ENCODE measurements at places on chromosomes 1 and 21. TPM values are rescaled to one million over a fixed set of nuclear protein-coding genes. Genes with fewer than 3 reads are reported as not detected.

The PEX19 gene
- total RNA-seq: 42.7 TPM

The C1orf94 gene
- total RNA-seq: not detected

The SPRR1B gene
- not detected for total RNA-seq

The PLA2G2D gene
- total RNA-seq: not detected

The GPR37L1 gene
- total RNA-seq: not detected

The SLC6A17 gene
- total RNA-seq: not detected

DNA sequence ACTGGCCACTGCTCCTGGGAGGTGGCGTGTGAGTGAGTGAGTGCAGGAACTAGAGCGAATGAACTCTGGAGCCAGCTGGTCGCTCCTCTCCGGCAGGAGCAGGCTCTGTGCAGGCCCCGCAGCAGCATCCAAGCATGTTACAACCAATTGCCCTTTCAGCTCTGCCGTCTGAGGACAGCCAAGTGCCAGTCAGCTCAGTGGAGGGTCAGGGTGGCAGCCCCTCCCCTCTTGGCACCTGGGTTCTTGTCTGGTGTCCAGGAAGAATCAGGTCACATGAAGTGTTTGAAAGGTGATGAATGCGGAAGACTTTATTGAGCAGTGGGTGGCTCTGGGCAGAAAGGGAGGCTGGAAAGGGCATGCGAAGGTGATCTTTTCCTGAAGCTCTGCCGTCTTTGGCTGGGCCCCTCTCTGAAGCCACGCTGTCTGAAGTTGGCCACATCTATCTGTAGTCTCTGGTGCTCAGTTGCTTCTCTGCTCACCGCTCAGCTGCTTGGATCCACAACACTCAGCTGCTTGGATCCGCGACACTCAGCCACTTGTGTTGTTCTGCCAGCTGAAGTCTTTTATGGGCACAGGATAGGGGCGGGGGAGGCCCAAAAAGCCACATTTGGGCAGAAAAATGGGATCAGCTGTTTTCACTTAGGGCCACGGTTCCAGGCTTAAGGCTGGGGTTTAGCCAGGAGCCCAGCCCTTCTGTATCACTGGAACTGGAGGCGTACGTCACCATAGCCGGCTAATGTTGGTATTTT, 139.8 kb downstream of the ADSS2 start:
- no peaks in the 10 kb centered on the region for H3K36me3 ChIP-seq
- peaks cover 5% of the 10 kb centered on the region for H3K27me3 ChIP-seq
- DNase-seq: peak; percentile 8
- no peaks in the 10 kb centered on the region for H3K4me1 ChIP-seq
- H3K4me3 ChIP-seq: no peak overlapping the region

- H3K27ac ChIP-seq: no peak overlapping the region
- H3K4me3 ChIP-seq: no peak overlapping the region
- H3K36me3 ChIP-seq: no peaks in the 10 kb centered on the region
- no peaks in the 10 kb centered on the region for H3K4me1 ChIP-seq
- H3K27me3 ChIP-seq: peaks cover 43% of the 10 kb centered on the region
Measured at GRCh38 chr1:234148816-234149215, 224.4 kb upstream of the COA6 start.

- H3K4me1 ChIP-seq: peaks cover 86% of the 10 kb centered on the region
- H3K36me3 ChIP-seq: peaks cover 34% of the 10 kb centered on the region
- peak overlapping the region; percentile 39 for H3K27ac ChIP-seq
- no peaks in the 10 kb centered on the region for H3K27me3 ChIP-seq
Measured at GRCh38 chr21:37374027-37374426, 7.5 kb downstream of the DYRK1A start.

- H3K36me3 ChIP-seq: no peaks in the 10 kb centered on the region
- H3K4me3 ChIP-seq: peak overlapping the region; percentile 78
- H3K4me1 ChIP-seq: peaks cover 11% of the 10 kb centered on the region
- H3K27me3 ChIP-seq: peaks cover 36% of the 10 kb centered on the region
- peak; percentile 78 for DNase-seq
- H3K27ac ChIP-seq: no peak overlapping the region
Measured at GRCh38 chr1:228378090-228378872, 28.4 kb downstream of the TRIM11 start.

GRCh38 chr1:64308866-64309265, 105.4 kb downstream of the UBE2U start:
- no peak overlapping the region for H3K27ac ChIP-seq
- DNase-seq: no peak
- H3K27me3 ChIP-seq: peaks cover 2% of the 10 kb centered on the region
- H3K4me1 ChIP-seq: no peaks in the 10 kb centered on the region
- no peak overlapping the region for H3K4me3 ChIP-seq
- no peaks in the 10 kb centered on the region for H3K36me3 ChIP-seq

DNA sequence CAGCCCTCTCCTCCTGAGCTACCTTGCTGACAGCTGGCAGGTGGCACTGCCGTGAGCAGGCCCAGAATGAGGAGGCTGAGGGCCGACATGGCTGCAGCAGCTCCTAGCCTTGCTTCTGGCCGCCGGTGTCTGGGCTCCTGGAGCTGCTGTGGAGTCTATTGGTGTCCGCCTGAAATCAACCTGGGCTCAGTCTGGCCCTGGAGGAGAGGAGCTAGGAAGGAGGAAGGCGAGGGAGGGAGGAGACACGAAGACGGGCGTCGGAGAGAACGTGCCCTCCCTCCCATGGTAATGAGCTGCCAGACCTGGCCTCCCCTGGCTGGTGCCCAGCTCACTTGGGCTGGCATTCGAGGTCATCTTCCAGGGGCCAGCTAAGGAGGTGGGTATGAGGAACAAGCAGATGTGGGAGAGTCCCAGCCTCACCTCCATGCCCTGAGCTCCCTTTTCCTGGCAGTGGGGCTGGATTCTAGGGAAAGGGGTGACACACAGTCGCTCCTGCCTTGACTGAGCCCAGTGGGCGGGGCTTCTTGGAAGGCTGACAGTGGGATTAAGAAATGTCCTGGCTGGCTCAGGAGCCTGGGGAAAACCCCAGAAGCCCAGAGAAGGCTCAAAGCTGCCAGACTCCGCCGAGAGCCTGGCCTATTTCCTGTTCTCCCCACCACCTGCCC, at the start of gene PDZK1IP1:
PDZK1IP1 (minus strand) TSS at position 193 of the 665 bp plus-strand sequence; CDS start at position 89, 104 bp downstream.
- peaks cover 3% of the 10 kb centered on the region for H3K27me3 ChIP-seq
- DNase-seq: no peak
- H3K36me3 ChIP-seq: no peaks in the 10 kb centered on the region
- no peak within 1 kb of the TSS for H3K27ac ChIP-seq

- H3K27me3 ChIP-seq: peaks cover 6% of the 10 kb centered on the region
- no peaks in the 10 kb centered on the region for H3K36me3 ChIP-seq
- no peak overlapping the region for H3K27ac ChIP-seq
- H3K4me3 ChIP-seq: no peak overlapping the region
Measured at GRCh38 chr1:167065471-167065870, 24.7 kb downstream of the GPA33 start.

DNA sequence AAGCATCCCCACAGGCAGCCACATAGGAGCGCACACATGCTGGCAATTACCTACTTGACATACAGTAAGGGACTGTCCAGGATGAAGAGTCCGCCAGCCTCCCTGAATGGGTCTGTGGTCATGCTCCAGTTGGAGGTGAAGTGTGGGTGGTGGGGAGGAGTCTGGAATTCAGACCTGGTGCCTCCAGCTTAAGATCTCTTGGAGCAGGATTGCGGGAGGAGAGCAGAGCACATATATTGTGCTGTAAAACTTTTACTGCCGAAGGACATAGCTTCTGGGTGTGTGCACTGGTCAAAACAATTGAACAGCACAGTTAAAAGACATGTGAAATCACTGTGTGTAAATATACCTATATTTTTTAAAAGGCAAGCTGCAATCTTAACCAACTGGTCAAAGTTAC, 17.9 kb downstream of the STK40 start:
- peaks cover 59% of the 10 kb centered on the region for H3K4me1 ChIP-seq
- no peak for DNase-seq
- peaks cover 26% of the 10 kb centered on the region for H3K36me3 ChIP-seq

- H3K27me3 ChIP-seq: no peaks in the 10 kb centered on the region
- no peaks in the 10 kb centered on the region for H3K4me1 ChIP-seq
- no peak overlapping the region for H3K27ac ChIP-seq
- no peak overlapping the region for H3K4me3 ChIP-seq
- no peak for DNase-seq
- H3K36me3 ChIP-seq: no peaks in the 10 kb centered on the region
Measured at GRCh38 chr1:215376544-215377264, 190.4 kb upstream of the KCTD3 start.

DNA sequence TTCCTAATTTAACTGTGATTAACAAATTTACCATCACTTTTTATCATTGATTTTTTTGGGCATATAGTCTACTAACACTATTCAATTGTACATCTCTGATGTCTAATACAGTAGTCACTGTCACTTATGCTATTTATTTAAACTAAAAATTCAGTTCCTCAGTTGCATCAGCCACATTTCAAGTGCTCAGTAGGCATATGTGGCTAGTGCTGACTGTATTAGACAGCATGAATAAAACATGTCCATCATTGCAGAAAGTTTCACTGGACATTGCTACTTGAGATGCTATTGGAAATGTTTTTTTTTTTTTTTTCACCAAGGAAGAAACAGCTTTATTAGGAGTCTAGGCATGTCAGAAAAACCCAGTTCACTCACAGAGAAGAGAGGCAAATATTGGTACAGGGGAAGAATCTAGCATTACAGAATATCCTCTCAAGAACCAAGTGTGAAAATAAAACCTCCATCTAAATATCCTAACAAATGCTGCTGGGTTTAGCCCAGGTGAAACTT, 108.1 kb upstream of the GNG4 start:
- H3K36me3 ChIP-seq: peaks cover 29% of the 10 kb centered on the region
- no peaks in the 10 kb centered on the region for H3K4me1 ChIP-seq
- H3K27ac ChIP-seq: no peak overlapping the region
- DNase-seq: no peak
- no peak overlapping the region for H3K4me3 ChIP-seq

- DNase-seq: no peak
- peaks cover 25% of the 10 kb centered on the region for H3K4me1 ChIP-seq
- peaks cover 25% of the 10 kb centered on the region for H3K27me3 ChIP-seq
- no peak overlapping the region for H3K4me3 ChIP-seq
Measured at GRCh38 chr1:47561523-47562007, 123.7 kb downstream of the FOXD2 start.

DNA sequence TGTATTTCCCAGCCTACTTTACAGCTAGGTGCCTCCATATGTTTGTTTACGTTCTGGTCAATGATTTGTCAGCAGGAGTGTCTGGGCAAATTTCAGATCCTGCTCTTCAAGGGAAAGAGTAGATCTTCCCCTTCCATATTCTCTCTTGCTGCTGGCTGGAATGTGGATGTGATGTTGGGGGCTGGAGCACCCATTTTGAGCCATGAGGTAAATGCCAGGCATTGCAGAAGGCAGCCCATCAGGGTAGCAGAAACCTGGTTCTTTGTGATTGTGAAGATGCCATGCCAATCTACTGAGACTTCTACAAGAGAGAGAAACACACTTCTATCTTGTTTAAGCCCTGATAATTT, 25.1 kb downstream of the RUNX1 start:
- peaks cover 3% of the 10 kb centered on the region for H3K27me3 ChIP-seq
- H3K27ac ChIP-seq: no peak overlapping the region
- no peak overlapping the region for H3K4me3 ChIP-seq
- peaks cover 79% of the 10 kb centered on the region for H3K4me1 ChIP-seq

DNA sequence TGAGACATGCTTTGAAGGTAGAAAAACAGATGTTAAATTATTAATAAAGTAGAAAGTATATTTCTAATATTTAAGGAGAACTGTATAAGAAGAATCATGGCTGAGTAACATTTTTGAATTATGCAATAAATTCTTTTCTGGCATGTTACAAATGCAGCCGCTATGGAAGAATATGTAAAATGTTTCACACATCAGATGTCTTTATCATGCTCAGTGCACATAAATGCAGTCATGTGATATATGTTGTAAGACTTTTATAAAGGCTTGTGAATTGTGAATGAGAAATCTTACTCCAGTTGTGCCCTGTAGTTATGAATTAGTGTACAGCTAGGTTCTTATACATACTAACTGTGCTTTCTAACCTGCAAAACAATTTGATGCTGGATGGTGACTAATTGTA, 53.5 kb downstream of the LRRC8B start:
- H3K4me1 ChIP-seq: peaks cover 21% of the 10 kb centered on the region
- no peaks in the 10 kb centered on the region for H3K27me3 ChIP-seq
- H3K36me3 ChIP-seq: peaks cover 54% of the 10 kb centered on the region
- H3K4me3 ChIP-seq: no peak overlapping the region
- no peak overlapping the region for H3K27ac ChIP-seq
- DNase-seq: no peak

- peak; percentile 52 for DNase-seq
- H3K4me1 ChIP-seq: peaks cover 15% of the 10 kb centered on the region
- no peaks in the 10 kb centered on the region for H3K27me3 ChIP-seq
- H3K27ac ChIP-seq: no peak overlapping the region
- no peak overlapping the region for H3K4me3 ChIP-seq
Measured at GRCh38 chr1:164660412-164660772, 101.4 kb downstream of the PBX1 start.

GRCh38 chr1:223417444-223417843, 24.2 kb downstream of the CCDC185 start:
- H3K4me3 ChIP-seq: no peak overlapping the region

DNA sequence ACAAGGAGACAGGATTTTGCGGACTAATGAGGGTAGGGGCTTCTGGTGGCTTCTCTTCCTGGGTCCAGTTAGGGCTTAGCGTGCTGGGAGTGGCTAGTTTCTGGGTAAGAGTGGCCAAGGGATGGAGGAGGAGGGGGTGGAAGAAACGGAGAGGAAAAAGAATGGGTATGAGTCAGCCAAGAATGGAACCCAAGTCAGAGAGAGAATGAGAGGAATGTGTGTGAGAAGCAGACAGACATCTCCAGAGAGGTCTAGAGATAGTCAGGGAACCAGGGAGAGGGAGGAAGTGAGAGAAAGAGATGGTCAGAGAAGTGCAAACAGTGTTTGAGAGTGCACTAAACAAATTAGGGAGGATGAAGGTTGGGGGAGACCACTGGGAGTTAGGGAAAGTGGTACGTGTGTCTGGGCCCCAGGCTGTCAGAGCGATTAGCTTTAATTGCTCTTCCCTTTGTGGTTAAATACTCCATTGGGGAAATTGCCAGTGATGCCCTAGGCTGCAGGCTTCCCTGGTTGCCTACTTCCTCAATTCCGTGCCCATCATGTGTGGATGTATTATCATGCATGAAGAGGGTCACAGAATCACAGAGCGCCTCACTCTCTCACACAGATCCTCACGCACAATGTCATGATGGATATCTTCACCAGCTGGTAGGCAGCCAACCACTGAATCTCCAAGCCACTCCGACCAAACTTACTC, 1.4 kb downstream of the PEA15 start:
- no peak for DNase-seq
- peak overlapping the region; percentile 64 for H3K27ac ChIP-seq
- peaks cover 11% of the 10 kb centered on the region for H3K36me3 ChIP-seq
- H3K4me1 ChIP-seq: peaks cover 28% of the 10 kb centered on the region
- H3K4me3 ChIP-seq: peak overlapping the region; percentile 84
- no peaks in the 10 kb centered on the region for H3K27me3 ChIP-seq

GRCh38 chr1:62209931-62210595, 15.4 kb downstream of the L1TD1 start:
- no peak overlapping the region for H3K27ac ChIP-seq
- no peaks in the 10 kb centered on the region for H3K27me3 ChIP-seq
- no peaks in the 10 kb centered on the region for H3K36me3 ChIP-seq
- no peak overlapping the region for H3K4me3 ChIP-seq
- DNase-seq: no peak

GRCh38 chr1:119688810-119689209, 22.9 kb upstream of the PHGDH start:
- peaks cover 34% of the 10 kb centered on the region for H3K27me3 ChIP-seq
- H3K4me1 ChIP-seq: no peaks in the 10 kb centered on the region
- no peak overlapping the region for H3K27ac ChIP-seq
- H3K4me3 ChIP-seq: no peak overlapping the region
